ENCODE measurements at places on chromosomes 3 and 15.

DNA sequence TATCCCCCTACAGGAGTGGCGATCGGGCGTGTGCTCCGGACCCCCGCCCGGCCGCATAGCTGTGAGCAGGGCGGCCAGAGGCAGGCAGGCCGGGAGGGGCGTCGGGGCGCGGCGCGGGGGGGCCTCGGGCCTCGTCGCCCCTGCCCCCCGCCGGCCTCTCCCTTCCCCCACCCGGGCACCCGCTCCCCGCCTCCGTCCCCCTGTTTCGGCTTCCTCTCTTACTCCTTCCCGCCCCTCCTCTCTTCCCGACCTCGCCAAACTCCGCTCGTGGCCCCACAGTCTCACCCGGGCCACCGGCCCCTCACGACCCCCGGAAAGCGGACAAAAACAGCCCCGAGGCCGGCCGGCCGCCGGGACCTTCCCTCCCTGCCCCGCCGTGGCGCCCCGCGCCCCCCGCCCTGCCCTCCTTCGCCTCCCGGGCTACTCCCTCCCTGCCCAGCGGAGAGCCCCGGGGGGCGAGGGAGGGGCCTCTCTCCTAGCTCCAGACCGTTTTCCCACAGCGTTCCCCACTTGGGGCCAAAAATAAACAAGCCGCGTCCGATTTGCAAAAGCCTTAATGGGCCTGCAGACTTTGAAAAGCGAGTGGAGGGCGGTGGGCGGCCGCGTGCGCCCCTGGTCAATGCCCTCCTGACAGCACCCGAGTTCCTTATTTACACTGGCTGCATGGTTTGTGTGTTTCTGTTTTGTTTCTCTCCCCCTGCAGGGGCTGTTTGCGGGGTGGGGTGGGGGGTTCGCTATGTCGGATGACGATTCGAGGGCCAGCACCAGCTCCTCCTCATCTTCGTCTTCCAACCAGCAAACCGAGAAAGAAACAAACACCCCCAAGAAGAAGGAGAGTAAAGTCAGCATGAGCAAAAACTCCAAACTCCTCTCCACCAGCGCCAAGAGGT, 1.0 kb downstream of the UBE2E1 start:
- DNase-seq = peak; percentile 31

DNA sequence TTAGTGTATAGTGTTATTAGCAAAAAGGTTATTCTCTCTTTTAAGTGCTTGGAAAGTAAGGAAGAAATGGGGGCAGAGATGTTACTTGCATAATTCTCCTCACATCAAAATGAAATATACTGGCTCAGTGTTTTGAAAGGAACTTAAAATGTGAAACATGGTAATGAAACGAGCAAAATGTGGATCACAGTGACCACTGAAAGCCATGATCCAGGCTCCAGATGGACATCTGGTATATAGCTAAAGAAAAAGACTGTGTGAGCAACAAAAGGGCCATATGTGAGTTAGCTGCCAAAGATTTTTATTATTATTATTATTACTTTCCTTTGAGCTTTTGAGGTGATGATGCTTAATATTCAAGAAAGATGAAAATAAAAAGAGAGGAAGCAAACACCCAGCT, 89.6 kb downstream of the GAP43 start:
- DNase-seq = peak; percentile 37

GRCh38 chr3:103453152-103453551, 1018.3 kb downstream of the ZPLD1 start:
- no peak for DNase-seq

GRCh38 chr3:113213896-113214587, 2.7 kb downstream of the BOC start:
- DNase-seq = no peak

GRCh38 chr3:156368189-156368588, 186.7 kb downstream of the SSR3 start:
- DNase-seq = no peak

DNA sequence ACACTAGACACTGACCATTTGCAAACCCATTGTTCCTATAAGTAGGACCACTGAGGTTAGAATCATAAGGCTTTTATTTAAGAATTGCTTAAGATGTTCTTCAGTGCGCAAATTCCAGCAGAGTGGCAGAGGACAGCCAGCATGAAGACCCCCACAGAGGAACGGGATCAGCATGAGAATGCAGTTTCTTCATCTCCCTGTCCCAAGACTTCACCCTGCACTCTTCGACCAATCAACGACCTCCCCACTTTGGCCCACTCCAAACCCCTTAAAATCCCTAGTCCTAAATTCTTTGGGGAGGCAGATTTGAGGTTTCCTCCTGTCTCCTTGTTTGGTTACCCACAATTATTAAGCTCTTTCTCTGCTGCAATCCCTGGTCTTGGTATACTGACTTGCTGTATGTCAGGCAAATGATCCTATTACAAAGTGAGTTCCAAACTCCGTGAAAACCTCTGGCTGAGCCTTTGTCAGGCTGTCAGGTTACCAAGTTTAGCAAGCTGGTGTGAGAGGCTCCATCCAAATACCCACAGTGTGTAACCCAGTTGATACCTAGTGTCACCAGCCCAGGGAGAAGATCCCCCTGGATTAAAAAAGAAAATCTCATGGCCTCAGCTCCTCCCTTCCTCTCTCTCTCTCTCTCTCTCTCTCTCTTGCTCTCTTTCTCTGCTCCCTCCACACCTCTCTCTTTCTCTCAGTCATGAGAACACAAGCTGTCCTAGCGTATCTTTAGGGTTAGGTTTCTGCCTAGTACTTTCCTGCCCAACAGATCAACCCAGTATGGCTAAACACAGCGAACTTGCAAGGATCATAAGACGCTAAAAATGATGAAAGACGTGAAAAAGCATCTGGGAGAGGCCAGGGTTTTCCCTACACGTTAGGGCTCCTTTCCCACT, 15.8 kb upstream of the RBSN start:
- no peak for DNase-seq

GRCh38 chr3:3180456-3180855, 965 bp upstream of the CRBN start:
- DNase-seq = no peak

- DNase-seq = no peak
Observed at GRCh38 chr3:18445401-18446148, 20.4 kb upstream of the SATB1 start.
